ENCODE measurements at places on chromosomes 5 and 9.

- DNase-seq: no peak
These were observed 67.2 kb downstream of the CDH18 start for GRCh38 chr5:19920761-19921160.

DNA sequence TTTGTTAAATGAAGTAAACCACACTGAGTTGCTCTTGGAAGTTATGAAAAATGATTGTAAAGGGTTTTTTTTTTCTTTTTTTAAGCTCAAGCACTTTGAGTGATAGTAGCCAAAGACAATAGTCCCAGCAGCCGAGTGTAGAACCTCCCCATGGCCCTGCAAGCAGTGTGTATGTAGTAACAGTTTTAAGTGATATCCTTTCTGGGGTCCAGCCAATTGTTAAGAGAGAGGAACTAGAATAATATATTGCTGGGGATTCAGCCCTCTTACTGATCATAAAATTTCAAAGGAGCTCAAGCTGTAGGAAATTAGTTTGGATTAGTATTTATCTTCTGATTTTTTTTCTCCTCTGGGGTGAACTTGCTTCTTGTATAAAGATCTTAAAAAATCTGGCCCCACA is 43.2 kb downstream of the NPR3 start:
- no peak for DNase-seq

DNA sequence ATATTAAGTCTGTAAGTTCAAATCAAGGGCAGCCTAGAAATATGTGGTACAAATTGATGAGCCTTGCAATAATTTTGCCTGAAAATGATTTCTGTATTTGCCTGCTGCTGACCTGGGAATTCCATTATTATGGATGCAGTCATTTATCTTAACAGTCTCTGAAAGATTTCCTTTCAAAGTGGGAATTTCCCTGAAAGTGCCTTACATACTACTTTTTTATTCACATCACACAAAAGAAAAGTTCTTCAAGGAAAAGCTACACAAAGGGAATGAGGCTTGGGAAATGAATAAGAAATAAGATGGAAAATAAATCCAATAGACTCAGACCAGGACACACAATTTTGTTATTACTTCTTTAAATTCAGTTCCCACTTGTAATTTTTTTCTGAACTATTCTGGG is 537.8 kb upstream of the PTGER4 start:
- no peak for DNase-seq

DNA sequence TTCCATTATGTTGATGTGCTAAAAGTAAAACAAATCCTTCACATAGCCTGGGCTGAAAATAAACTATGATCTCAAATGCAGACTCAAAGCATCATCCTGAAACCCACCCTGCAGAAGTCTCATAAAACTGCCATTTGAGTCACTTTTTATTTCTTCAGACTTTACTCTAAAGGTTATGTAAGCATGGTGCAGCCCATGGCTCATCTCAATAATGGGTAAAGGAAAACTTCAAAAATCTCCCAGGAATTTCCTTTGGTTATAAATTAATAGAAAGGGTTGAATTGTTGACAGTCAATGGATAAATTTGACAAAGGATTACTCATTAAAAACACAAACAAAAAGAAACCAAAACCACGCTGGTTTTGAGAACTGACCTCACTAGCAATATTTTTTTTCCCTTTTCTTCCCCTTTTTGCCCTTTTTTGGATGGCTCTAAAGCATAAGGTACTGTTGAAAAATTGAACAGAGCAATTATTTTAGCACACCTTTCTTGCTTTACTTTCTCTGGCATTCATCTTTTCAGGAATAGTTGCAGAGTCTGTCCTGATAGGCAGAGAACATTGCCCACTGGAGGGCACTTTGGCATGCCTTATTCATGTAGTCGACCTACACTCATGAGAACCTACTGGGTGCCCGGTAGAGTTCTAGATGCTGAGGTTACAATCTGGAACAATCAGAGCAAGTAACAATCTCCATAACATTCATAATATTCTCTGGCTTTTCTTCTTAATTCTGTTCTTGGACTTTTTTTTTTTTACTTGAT is 191.4 kb downstream of the TMEM167A start:
- no peak for DNase-seq

DNA sequence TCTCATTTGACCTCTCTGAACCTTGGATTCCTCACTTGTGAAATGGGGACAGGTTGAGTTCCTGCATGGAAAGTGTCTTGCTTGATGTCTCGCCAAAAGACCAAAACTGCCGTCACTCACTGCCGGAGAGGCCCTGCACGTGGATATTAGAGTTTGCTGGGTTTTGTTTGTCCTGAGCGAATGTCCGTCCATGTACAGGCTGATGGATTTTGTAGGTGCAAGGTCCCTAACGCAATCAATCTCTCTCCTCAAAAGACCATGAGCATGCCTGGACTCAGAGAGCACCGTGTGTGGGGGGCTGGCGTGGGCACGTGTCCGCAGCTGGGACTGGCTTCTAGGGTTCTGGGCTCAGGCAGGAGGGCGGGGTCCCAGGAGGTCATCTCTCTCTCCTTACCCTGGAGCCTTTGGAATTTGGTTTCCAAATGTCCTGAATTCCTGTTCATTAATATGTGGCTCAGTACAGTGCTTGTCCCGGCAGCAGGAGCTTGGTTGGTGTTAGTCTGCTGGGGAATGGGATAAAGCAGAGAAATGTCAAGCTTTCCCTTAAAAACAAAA is 146.0 kb upstream of the IER5L start:
- DNase-seq: no peak

DNA sequence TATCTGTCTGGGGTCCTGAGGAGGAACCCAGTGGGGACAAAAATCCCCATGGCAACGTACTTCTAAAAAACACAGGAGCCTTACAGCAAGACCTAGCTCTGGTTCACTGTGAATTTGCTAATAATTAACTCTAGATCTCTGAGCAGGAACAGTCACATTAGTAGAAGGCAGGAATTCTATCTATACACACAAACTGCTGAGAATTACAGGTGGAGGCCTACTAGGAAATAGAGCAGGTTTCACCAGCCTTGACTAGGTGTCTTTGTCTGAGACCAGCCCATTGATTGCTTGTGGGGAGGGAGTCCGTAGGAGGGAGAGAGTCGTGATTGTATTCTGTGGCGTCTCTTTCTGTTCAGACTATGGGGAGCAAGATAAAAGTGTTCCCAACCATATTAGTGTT is 44.8 kb downstream of the PRLR start:
- DNase-seq: no peak

DNA sequence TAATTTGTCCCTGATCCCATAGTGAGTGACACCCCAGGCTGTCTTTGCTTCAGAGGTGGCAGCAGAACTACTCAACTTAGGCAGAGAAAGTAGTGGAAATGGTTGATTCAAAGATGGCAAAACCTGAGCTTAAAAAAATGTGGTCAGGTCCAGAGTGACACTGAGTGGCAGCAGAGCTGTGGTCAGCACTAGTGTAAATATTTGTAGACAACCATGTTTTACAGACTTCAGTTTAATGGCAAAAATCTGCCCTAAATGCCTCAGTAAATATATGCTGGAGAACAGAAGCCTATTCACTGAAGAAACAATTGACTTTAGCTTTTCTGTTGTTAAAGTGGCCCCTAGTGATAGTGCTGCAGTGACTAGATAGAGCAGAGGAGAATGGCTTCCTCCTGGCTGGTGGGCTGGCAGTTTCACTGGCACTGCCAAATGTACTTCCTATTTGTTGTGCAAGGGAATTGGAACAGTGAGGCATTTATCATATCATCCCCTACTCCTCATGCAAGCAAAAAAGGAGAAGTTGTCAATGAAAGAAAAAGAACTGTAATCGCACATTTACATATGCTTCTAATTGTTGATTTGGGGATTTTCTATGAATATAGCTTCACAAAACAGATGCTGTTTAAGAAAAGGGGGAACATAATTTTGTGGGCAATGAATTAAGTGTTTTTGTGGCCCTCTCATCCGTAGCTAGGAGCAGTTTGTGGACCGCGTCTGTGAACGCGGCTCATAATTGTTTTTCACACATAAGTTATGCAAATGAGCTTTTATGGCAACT is 12.0 kb downstream of the PBX3 start:
- DNase-seq: no peak

- no peak for DNase-seq
These were observed 13.5 kb upstream of the SLCO4C1 start for GRCh38 chr5:102309586-102309985.

DNA sequence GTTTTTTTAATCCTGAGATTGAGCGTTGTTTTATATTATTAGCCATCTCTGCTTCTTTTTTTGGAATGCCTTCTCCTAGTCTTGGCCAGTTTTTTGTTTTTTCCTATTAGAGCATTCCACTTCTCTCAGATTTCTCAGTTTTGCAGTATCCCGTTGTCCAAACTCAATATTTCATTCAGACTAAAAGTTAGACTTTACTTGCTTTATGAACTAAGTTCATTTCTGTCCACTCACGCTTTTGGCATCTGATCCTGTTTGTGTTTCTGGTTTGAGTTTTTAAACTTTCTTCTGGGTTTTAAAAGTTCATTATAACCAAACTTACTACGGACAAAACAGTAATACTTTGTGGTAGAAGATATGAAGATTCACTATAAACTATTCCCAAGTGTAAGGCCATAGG is 288.3 kb upstream of the MPDZ start:
- DNase-seq: no peak

- DNase-seq: no peak
These were observed 252.2 kb upstream of the PANK3 start for GRCh38 chr5:168831383-168831782.

DNA sequence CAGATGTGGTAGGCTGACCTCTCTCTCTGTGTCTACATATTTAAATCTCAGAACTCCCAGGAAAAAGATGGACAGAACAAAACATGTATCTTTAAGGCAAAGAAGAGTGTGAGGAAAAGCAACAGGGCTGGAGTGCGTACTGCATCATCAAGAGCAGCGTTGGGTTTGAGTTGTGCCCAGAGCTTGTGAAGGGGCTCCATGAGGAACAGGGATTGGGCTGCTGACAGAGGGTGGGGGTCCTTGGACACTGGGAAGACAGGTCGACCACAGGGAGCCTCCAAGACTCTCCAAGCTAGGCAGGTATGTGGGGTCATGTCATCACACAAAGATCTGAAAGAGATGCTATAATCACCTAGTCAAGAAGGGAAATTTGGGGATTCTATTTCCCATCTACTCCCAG is 309.9 kb downstream of the IRX1 start:
- DNase-seq: no peak
